Fibroblast of skin of left biceps (primary cell): ENCODE measurements at places on chromosomes 7 and 10.

GRCh38 chr7:47252675-47253074 lies 329.2 kb downstream of the TNS3 start:
- DNase-seq = no peak

GRCh38 chr10:132204078-132204780 lies 17.5 kb downstream of the DPYSL4 start:
- DNase-seq = no peak

DNA sequence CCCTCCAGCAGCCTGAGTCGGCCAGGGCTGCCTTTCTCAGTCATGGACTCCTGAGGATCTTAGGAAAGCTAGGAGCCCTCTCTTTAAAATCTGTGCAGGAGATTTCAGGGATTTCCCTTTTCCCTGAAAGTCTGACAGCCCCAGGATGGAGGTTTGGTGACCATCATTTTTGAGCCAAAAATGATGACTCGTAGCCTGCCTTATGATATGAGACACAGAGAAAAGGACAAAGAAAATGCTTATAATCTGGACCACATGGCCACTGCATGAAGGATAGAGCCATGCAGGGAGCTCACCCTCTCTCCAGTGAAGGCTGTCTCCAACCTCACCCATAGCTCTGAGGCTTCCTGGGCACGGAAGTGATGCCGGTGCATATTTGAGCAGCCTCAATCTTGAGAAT lies 106.6 kb upstream of the CHST15 start:
- DNase-seq = no peak

DNA sequence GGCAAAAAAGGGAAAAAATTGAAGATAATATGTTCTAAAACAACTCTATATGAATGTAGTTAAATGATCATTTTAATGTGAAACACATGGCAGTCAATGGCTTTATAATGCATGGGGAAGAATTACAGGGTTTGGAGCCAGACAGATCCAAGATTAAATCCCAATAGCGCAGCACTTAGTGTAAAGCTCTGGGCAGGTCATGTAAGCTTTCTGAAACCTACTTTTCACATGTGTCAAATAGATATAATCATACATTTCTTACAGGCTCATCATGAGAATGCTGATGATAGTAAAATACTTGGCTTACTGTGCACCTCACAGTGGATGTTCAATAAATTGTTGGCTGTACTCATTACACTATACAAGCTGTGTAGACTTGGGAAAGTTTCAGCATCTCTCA lies 48.0 kb upstream of the ZNF365 start:
- DNase-seq = no peak

DNA sequence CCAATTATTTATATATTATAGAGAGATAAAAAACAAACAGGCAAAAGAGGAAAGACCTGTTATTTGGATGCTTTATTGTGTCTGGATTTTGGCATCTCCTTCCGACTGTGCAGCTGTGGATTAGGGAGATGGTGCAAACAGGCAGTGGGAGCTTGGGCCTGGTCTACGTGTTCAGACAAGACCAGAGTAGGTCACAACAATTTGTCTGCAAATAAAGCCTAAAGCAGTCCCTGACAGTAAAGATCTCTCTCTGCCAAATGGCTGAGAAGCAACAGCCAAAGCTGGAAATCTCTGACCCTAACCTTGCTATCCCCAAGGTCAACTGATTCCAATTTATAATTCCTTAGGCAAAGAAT lies 82.0 kb downstream of the ABLIM1 start:
- no peak for DNase-seq

- DNase-seq = no peak
Measured at GRCh38 chr7:131999193-131999592, 442.8 kb upstream of the PODXL start.

GRCh38 chr10:80104066-80104926 lies 25.8 kb downstream of the TMEM254 start:
- DNase-seq = peak; percentile 83

- no peak for DNase-seq
Measured at GRCh38 chr7:15326044-15326644, 235.7 kb downstream of the AGMO start.

- no peak for DNase-seq
Measured at GRCh38 chr10:42781893-42782445, 626 bp upstream of the BMS1 start.

GRCh38 chr7:12943781-12944180 lies 256.3 kb downstream of the ARL4A start:
- DNase-seq = no peak

DNA sequence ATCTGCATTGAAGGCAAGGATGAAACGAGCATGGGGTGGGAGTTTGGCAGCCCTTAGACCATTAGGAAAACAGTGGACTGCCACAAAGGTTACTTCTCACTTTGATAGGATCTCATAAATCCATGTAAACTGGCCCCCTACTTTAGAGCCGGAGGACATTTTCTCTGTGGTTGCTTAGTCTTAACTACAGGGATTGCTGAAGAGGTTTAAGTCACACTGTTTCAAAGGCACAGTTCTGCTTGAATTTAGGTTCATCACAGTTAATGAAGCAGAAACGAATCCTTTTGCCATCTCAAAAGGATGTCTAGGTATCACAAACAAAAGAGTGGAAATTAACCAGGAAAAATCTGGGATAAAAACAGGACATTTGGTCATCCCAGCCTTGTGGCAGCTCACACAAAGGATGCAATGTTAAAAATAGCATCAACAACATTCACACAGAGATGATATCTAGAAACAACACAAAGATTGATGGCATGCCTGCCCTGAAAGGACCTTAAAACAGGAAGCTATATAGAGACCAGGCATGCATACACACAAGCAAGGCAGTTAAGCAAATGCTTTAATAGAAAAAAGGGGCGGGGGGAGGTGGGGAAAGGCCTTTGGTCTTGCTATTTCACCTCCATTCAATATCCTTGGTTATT lies 74.0 kb downstream of the DOCK4 start:
- DNase-seq = no peak

DNA sequence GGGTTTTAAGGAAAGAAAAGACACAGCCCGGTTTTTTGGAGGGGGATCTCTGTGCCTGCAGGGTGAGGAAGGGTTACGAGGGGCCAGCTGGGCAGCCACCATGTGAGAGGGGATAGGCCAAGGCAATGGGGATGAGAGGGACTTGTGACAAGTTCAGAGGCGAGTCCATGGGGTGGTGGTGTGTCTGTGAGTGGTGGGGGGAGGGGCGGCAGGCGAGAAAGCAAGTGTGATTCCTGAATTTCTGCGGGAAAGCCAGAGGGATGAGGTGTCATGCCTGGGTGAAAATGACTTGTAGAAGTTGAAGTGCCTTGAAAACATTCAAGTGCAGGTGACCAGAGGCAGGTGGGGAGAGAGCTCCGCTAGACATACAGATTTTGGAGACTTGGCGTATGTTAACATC lies 61.0 kb upstream of the RNF32 start:
- no peak for DNase-seq

DNA sequence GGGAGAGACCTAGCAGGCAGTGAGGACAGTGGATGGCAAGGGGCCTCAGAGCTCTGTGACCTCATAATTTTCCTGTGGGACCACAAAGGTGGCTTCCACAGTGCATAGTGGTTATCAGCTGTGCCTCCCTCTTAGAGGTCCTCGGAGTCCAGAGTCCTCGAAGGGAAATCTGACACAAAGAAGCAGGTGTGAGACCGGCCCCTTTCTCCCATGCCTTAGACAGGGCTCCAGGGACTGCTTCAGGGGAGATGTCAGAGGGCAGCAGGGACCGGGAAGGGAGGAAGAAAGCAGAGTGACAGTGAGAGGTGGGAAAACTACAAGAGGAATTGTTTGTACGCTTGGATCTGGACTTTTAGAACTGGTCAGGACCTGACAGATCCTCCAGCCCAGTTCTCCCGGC lies 66.3 kb downstream of the BAMBI start:
- DNase-seq = no peak

DNA sequence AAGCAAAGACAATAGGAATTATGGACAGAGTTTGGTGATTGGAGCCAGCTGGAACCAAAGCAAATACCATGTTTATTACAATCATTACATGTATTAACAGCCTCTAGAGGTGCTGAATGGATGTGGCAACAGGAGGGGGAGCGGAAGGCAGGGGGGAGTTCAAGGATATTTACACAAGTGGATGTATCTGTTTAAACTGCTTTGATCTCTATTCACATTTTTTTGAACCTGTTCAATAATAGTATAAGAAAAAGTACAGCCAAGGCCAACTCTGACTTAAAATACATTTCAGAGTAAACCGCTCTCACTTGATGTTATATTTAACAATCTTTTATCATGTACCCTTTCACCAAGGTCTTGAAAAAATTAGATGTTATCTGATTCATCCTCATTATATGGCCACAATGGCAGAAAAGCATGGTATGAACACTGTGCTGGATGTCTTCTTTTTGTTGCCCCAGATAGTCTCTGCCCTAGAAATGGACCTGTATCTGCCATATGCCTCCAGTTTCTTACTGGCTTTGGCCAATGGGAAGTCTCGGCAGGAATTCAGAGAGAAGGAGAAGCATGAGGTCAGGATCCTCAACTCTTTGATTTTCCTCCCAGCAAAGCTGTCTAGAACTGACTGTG lies 88.2 kb upstream of the FAM133B start:
- DNase-seq = no peak
